Pons (tissue), 1 donor: ENCODE measurements at places on chromosomes 4 and X.

DNA sequence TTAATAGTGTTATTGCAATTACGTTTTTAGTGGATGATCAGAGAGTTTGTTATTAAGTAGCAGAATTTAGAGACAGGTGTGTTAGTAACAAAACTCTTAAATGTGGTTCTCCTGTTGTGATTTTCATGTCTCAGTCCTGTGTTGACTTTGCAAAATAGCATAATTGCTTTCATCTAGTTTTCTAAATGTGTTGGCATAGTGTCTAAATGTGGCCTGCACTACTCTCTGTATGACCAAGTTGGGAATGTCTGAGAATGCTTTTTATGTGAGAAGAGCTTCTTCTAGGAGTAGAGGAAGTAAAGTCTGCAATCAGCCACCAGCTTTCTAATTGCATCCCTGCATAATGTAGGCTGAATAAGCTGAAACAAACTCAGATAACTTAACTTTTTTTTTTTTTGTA, 158.6 kb upstream of the FAT1 start:
- DNase-seq = no peak

GRCh38 chrX:105051364-105051763, 169.1 kb downstream of the TEX13A start:
- DNase-seq = no peak

DNA sequence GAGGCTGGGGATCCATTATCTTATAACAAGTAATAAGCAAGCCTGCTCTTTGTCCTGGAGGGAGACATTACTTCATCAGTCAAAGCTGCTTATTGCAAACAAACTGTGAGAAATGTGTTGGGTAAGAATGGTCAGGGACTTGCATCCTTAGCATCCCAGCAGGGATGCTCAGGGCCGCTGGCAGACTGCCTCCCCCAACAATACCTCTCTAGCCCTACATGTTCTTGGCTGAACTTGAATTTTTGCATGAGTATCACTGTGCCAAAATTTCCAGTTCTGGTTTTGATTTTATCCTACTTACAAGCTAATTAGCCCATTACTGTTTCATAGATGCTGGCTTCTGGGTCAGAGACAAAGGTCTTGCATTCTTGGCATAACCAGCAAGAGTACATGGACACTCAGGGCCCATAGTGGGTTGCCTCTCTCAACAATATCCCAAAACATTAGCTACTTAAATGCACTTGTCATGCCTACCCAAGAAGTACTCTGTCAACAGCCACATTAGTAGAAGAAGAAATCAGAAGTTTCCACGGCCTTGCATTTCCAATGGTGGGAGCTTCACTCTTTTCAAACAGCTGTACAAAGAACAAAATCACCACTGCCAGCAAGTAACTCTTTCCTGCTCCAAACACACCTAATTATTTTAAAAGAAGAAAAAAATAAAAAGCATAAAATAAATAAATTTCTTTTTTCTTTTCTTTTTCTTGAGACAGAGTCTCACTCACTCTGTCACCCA, 41.9 kb upstream of the NEUROG2 start:
- no peak for DNase-seq

DNA sequence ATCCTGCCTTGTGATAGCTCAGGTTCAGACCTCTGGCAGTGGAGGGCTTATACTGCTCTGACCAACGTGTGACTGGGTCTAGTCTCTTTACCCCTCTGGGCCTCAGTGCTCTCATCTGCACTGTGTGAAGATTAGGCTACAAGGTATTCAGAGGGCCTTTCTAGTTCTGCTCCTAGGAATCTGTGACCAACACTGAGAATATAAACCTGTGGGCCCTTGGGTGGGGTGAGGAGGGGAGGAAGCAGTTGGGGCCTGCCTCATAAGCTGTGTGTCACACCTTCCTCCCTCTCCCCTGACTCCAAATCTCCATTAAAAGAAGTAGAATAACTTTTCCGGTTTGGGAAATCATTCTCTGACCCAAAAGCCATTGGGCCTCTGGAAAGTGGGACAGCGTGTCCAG, 66.3 kb upstream of the MSN start:
- DNase-seq = no peak
